ENCODE measurements at places on chromosomes 3 and 15. TPM values are rescaled to one million over a fixed set of nuclear protein-coding genes. Genes with fewer than 3 reads are reported as not detected.

GRCh38 chr3:30122359-30122758 is 484.0 kb upstream of the TGFBR2 start:
- no peak for DNase-seq

NTRK3 gene
- total RNA-seq = 24.1 TPM

DNA sequence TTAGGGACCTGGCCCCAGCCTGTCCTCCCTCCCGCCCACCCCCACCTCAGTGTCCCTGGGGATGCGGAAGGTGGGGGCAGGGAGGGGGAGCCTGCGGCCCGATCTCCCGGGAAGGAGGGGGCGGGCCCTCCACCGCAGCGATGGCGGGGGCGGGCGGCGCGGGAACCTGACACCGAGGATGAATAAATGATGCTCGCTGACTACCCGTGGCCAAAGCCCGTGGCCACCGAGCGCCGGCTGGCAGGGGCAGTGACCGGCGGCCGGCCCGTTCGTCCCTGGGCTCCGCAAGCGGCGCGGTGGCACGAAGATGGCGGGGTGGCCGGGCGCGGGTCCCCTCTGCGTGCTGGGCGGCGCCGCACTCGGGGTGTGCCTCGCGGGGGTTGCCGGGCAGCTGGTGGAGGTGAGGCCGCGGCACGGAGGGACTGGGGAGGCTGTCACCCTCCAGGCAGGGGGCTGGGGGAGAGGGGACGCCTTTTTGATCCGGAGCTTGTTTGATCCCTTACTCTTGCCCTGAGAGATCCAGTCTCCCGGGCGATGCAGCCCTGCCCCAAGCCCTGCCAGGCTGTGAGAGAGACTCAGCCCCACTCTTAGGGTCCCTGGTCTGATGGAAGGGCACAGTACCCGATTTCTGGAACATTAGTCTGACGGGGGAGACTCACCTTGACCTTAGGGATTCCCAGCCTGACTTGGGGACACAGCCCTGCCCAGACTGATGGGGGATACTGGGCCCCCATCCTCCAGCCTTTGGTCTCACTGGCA is at the start of gene TMIE:
TSS of gene TMIE (plus strand) at position 212 of the 759 bp plus-strand sequence. CDS start at position 308, 96 bp downstream.
- no peak for DNase-seq

DNA sequence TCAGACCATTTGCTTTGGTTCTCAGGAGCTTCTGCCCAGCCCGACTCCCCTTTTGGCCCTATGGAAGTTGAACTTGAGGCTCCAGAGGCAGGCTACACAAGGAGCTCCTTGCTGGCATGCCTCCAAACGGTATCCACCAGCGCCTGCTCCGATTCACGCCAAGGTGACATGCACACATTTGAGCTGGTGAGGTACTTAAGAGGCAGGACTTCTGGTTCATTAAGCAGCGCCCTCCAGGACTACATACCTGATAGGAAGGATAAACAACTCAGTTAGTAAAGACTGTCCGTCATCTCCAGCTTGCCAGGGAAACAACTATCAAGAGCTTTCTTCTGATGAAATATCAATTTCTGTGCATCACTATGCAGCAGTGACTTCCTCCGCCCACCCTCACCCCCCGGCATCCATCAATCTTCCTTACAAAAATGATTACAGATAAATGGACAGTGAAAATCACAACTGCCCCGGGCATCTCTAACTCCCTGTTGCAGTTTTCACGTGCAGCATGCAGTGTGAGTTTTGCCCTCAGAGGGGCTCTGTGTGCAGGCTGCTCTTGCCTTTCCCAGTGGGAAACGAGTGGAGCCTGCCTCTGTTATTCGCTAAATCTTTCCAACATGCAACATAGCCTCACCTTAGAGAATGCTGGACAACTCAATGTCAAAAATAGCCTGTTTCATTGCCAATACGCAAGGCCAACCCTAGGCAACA is 122.9 kb downstream of the ARRDC4 start:
- DNase-seq = no peak

GHRL gene
- total RNA-seq = not detected

DNA sequence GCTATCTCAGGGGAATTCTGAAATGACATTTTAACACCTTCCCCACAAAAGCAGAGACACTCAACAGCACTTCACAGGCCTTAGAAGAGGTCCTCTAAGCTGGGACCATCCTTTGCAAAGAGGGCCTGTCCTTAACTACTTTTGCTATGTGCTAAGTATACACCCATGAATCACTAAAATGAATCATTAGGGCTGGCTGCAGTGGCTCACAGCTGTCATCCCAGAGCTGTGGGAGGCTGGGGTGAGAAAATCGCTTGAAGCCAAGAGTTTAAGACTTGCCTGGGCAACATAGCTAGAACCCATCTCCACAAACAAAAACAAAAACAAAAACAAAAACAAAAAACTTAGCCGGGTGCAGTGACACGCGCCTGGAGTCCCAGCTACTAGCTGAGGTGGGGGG is 53.9 kb upstream of the MELTF start:
- DNase-seq = peak; percentile 31

DNA sequence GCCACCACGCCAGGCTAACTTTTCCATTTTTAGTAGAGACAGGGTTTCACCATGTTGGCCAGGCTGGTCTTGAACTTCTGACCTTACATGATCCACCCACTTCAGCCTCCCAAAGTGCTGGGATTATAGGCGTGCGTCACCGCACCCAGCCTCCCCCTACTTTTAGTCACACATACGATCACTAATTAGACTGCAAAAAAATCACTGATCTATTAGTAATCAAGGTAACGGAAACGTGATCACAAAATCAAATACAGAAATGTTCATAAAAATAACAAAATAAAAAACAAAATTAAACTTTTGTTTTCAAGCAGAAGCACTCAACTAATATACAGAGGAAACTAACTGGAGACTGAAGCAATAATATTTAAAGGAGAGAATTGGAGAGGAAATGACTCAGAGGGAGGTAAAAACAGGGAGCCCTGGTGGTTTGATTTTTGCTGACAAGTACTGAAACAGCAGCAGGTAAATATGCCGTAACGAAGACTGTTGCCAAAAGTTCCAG is 4.6 kb downstream of the WDR53 start:
- DNase-seq = no peak

DNA sequence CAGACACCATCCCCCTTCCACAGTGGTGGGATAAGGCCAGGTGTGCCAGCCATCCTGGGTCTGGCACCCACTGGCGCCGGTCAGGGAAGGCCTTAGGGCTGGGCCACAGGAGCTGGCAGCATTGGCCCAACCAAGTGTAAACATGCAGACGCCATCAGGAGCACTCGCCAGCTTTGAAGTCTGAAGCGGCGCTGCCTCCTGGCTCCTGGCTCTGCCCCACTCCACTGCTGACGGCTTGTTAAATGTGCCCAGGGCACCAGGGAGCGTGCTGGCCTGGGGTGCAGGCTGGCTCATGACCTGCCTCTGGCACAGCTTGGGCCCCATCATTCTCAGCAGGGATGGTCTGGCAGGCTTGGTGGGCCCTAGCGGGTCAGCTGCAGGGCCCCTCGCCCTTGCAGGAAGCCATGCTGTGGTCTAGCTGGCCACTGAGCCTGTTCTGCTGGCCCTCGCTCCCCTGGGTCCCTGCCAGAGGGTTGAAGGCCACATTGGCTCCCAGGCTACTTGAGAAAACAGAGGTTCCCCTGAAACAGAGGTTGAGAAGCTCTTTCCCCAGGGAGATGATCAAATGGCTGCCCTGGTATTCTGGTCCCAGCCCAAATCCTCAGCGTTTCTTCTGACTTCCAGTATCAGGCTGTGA is 116.6 kb downstream of the DNAJB8 start:
- DNase-seq = no peak

DNA sequence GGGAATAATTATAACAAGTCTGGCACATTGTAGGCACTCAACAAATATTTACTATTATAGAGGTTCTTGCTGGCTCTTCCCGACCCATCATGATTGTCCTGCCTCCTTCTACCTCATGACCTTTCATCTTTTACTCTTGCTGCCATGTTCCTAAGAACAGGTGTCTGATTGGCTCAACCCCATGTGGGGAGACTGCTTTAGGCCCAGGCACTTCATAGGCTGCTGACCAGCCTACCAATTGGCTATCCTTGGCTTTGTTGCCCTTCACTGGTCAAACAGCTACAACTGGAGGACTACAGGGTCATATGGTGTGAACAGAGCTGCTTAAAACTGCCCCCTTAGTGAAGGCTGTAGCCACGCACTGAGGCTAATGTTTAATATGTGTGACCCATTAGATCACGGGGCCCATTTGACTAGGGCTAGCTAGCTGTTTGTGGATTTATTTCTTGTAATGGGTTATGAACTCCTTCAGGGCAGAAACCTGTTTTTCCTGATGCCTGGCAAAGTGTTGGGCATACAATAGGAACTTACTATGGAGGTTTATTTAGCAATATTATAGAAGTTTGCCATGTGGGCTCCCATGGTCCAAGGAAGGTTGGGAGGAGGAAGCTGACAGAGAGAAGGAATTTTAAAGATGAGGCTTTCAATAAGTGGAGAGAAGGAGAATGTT is 239.9 kb upstream of the TBC1D5 start:
- DNase-seq = no peak

DNA sequence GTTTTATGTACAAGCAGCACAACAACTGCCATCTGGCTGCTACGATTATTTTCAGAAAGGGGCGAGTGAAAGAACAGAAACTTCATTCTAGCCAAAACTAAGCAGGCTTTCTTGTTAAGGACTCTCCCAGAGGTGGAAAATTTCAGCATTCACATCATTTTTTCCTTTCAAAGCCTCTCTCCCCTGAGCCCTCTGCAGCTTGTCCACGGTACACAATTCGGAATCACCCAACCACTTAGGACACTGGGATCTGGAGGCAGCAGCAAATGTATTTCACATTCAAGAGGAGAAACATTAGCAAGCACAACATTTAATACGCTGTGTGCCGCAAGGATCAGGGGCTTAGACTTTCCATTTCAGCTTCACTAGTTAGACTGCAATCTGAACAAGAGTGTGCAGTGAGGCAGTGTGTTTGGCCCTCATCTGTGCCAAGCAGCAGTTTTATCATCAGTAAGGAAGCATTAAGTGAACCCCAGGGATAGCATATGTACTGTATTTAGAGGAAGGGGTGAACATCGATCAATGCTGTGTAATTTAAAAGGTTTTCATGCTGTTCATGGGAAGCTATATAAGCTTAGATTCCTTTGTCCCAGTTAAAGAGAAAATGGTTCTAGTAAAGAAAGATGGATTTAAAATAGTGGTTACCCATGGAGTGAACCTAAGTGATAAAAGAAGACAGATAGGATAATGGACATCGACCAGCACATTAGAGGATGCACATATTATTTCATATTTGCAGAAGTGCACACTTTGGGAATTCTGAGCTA is 504.9 kb downstream of the TBL1XR1 start:
- DNase-seq = no peak

DNA sequence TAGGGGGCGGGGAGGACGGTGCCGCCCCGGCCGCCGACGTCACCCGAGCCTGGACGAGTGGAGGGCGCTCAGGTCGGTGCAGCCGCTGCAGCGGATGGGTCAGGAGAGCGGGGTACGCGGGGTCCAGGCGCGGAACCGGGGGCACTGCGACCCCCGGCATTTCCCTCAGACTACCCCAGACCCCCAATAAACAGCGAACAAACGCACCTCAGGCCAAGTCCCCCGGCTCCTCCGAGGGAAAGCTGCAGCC is 78.9 kb downstream of the IQSEC1 start:
- no peak for DNase-seq

GRCh38 chr3:43222590-43222989 is 63.8 kb upstream of the SNRK start:
- no peak for DNase-seq

XCR1 gene
- 0.24 TPM for total RNA-seq

DNA sequence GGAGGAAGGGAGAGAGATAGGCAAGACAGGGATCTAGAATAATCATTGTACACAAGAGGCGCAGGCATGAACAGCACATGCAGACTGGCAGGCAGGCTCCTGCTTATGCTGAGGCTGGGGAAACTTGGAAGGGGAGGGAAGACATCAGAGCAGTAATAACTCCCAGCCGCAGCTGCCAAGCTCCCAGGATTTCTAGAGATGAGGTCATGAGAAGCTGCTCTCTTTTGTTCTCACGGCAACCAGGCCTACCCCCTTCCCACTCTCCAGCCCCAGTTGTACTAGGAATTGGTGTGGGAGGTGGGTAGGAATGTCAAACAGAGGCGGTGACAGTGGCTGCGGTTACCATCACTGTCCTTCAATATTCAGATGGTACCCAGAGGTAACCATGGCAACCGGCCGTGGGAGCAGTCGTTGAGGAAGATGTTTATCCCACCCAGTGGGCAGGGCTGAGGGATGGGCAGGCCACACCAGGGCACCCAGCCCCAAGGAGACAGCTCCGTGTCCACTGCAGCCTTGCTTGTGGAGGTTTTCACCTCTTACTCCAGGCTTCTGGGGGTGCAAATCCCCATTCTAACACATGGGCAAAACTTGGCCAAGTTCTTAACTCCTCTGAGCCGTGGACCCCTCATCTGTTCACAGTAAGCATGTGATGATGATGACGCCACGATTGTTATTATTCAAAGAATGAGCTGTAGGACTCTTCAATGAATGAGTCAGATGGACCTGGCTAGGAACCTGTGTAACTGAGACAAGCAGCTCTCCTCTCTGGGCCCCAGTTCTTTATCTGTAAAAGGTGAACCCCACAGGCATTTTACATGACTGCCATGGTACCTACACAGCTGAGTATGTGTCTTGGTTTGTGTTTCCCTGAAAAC is 360.8 kb upstream of the PROK2 start:
- DNase-seq = peak; percentile 95

RTP4 gene
- 0.72 TPM for total RNA-seq

DNA sequence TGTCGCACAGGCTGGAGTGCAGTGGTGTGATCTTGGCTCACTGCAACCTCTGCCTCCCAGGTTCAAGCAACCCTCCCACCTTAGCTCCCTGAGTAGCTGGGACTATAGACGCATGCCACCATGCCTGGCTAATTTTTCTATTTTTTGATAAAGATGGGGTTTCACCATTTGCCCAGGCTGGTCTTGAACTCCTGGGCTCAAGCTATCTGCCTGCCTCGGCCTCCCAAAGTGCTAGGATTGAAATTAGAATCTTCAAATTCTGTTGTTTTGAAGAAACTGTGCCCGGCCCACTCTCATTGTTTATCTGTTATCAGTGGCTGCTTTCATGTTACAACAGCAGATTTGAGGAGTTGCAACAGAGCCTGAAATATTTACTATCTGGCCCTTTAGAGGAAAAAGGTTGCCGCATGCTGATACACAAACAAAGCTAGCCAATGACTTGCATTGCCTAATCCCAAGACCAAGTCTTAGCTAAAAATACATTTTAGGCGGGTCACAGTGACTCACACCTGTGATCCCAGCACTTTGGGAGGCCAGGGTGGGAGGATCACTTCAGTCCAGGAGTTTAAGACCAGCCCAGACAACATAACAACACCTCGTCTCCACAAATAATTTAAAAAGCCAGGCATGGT is 43.2 kb upstream of the PPP4R2 start:
- DNase-seq = no peak

DAZL gene
- 2.9 TPM for total RNA-seq

AADACL2 gene
- 8.7 TPM for total RNA-seq

DNA sequence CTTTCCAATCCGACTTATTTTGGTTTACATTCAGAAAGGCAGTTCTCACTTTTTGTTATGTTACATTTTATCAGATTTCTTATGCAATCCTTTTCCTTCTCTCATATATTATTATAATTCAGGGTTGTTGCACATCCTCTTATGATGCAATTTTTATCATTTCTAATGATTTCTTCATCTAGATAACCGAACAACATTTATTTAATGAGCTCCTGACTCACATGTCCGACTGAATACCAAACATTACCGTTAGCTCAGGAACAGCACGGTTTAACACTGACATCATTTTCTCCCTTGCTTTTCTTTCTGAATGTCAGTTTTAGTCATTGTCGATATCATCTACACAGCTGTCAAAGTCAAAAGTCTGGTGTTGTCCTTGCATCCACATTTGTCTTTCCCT is 199.2 kb downstream of the BCHE start:
- no peak for DNase-seq

GRCh38 chr15:43769584-43770228 is 7.1 kb downstream of the ELL3 start:
- peak; percentile 54 for DNase-seq

ZIC1 gene
- 14.2 TPM for total RNA-seq
